Colonic mucosa (tissue), 4 donors: ENCODE measurements at places on chromosomes 7 and 10. TPM values are rescaled to one million over a fixed set of nuclear protein-coding genes. Genes with fewer than 3 reads are reported as not detected.

DNA sequence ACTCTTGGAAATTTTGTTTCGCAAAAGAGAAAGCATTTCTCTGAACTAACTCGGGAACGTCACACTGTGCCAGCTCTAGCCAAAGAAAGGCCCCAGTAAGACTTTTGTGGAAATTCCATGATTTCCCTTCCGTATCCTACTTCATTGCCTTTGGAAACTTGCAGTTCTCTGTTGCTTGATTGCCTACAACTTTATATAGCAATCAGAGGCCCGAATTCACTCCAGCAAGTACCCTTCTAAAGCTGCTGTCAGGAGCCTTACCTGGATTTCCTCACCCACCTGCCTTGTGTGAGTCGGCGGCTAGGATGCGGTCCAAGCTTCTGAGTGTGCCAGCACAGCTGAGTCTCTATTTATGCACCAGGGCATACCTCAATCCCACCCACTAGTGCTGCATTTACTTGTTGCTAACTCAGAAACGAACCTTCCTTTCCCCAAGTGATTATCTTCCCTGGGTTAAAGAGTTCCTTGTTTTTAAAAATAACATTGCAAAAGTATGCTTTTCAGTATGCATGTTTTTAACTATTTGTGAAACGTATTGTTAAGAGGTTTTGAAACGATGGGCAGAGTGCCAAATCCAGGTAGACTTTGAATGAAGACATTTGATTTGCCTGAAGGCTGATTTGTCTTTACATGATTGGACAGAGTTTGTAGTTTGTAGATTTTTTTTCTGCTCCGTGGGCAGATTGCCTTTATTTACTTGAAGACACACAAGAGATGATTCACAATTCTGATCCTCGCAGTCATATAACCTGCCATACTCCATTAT is at the start of gene AGR2:
AGR2 (minus strand) TSS at position 326 of the 766 bp plus-strand sequence. CDS start 3,203 bp downstream, outside the sequence.
- H3K36me3 ChIP-seq: no peaks in the 10 kb centered on the region
- peak within 1 kb of the TSS; percentile 83 for H3K27ac ChIP-seq
- no peaks in the 10 kb centered on the region for H3K4me1 ChIP-seq
- no peaks in the 10 kb centered on the region for H3K27me3 ChIP-seq
- DNase-seq: peak; percentile 95

DNA sequence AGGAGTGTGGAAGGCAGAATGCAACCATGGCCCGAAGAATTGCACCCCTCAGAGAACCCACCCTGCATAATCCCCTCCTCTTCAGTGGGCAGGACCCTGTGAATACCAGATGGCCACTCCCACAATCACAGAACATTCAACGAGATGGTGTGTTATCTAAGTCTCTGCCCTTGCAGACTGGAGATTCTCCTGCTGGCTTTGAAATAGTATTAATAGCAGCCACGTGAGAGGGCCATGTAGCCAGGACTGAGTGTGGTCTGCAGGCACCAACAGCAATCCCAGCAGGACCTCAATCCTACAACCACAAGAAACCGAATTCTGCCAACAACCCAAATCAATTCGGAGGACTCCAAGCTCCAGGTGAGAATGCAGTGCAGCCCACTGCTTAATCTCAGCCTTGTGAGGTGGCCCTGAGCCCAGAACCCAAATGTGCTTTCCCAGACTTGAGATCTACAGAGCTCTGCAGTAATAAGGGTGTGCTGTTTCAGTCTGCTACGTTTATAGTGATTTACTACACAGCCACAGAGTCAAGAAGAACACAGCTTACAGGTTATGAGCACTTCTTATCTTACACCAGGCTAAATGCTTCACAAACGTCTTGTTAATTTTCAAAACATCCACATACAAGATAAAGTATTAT is 72.1 kb downstream of the VOPP1 start:
- no peaks in the 10 kb centered on the region for H3K27me3 ChIP-seq
- no peak for DNase-seq
- H3K4me1 ChIP-seq: no peaks in the 10 kb centered on the region

DNA sequence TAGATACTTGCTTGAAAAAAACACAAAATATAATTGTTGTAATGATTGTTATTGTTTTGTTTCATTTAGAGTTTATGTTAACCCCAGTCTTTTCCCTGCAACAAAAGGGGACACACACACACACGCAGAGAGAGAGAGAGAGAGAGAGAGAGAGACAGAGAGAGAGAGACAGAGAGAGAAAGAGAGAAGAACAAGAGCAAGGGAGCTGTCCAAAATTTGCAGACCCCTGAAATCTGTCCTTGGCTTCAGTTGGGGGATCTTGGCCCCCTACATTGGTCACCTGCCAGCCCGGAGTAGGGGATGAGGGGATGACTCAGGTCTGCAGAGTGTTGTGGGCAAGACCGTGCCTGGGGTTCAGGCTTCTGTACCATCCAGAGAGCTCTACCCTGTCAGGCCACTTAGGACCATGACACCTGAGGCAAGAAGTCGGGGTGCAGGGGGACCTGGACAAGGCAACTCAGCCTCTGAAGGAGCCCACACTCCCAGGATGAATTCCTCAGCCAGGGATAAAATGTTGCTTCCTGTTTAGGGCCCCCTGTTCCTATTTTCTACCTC is 73.1 kb downstream of the RAMP3 start:
- H3K36me3 ChIP-seq: no peaks in the 10 kb centered on the region
- no peak for DNase-seq
- H3K27me3 ChIP-seq: no peaks in the 10 kb centered on the region

DNA sequence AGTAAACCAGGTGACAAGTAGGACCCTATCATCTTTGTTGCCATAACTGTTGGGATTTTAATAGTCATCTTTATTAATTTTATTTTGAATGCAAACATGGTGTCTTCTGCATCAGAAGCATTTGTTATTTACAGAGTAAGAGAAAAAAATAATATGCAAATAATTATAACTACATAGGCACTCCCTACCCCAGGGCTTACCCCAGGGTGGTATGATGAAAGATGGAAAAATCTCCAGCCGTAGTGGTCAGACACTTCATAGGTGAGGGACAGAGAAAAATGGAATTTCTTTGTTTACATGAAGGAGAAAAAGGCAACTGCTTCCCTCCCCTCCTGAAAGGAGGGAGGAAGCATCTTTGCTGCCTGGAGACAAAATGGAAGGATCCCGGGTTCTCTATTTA is 29.7 kb downstream of the STOX1 start:
- H3K4me3 ChIP-seq: no peak overlapping the region
- no peak overlapping the region for H3K27ac ChIP-seq
- H3K27me3 ChIP-seq: no peaks in the 10 kb centered on the region
- H3K36me3 ChIP-seq: no peaks in the 10 kb centered on the region

GRCh38 chr10:58513188-58514110 is 777 bp downstream of the BICC1 start:
- no peaks in the 10 kb centered on the region for H3K27me3 ChIP-seq
- peak overlapping the region; percentile 53 for H3K4me3 ChIP-seq
- no peaks in the 10 kb centered on the region for H3K36me3 ChIP-seq

- H3K27ac ChIP-seq: no peak overlapping the region
- no peaks in the 10 kb centered on the region for H3K27me3 ChIP-seq
- H3K4me3 ChIP-seq: no peak overlapping the region
- no peak for DNase-seq
- H3K4me1 ChIP-seq: no peaks in the 10 kb centered on the region
Measured at GRCh38 chr10:22962817-22963216, 35.0 kb downstream of the ARMC3 start.

- H3K36me3 ChIP-seq: no peaks in the 10 kb centered on the region
- no peaks in the 10 kb centered on the region for H3K27me3 ChIP-seq
- H3K4me1 ChIP-seq: no peaks in the 10 kb centered on the region
Measured at GRCh38 chr7:108329514-108329913, 126.7 kb downstream of the NRCAM start.

GRCh38 chr10:119474606-119475005 is 67.9 kb downstream of the RGS10 start:
- H3K36me3 ChIP-seq: no peaks in the 10 kb centered on the region
- no peaks in the 10 kb centered on the region for H3K27me3 ChIP-seq
- no peak for DNase-seq
- H3K4me3 ChIP-seq: no peak overlapping the region
- H3K4me1 ChIP-seq: no peaks in the 10 kb centered on the region

GRCh38 chr7:155234158-155234492 is 63.6 kb upstream of the INSIG1 start:
- H3K4me3 ChIP-seq: no peak overlapping the region
- DNase-seq: no peak
- H3K36me3 ChIP-seq: no peaks in the 10 kb centered on the region
- H3K4me1 ChIP-seq: no peaks in the 10 kb centered on the region
- H3K27ac ChIP-seq: no peak overlapping the region

GRCh38 chr7:85554236-85555178 is 367.7 kb upstream of the SEMA3D start:
- no peaks in the 10 kb centered on the region for H3K27me3 ChIP-seq
- no peak overlapping the region for H3K4me3 ChIP-seq
- no peaks in the 10 kb centered on the region for H3K36me3 ChIP-seq
- no peaks in the 10 kb centered on the region for H3K4me1 ChIP-seq

- no peaks in the 10 kb centered on the region for H3K27me3 ChIP-seq
- no peaks in the 10 kb centered on the region for H3K4me1 ChIP-seq
- H3K27ac ChIP-seq: no peak overlapping the region
Measured at GRCh38 chr10:91708174-91708861, 75.4 kb upstream of the PPP1R3C start.

GRCh38 chr7:42685911-42686310 is 226.0 kb downstream of the C7orf25 start:
- no peaks in the 10 kb centered on the region for H3K27me3 ChIP-seq
- H3K36me3 ChIP-seq: no peaks in the 10 kb centered on the region
- no peaks in the 10 kb centered on the region for H3K4me1 ChIP-seq
- no peak overlapping the region for H3K4me3 ChIP-seq
- DNase-seq: no peak

GRCh38 chr7:47693216-47693615 is 111.3 kb upstream of the TNS3 start:
- H3K4me3 ChIP-seq: no peak overlapping the region
- H3K4me1 ChIP-seq: no peaks in the 10 kb centered on the region
- no peak overlapping the region for H3K27ac ChIP-seq
- no peak for DNase-seq

DNA sequence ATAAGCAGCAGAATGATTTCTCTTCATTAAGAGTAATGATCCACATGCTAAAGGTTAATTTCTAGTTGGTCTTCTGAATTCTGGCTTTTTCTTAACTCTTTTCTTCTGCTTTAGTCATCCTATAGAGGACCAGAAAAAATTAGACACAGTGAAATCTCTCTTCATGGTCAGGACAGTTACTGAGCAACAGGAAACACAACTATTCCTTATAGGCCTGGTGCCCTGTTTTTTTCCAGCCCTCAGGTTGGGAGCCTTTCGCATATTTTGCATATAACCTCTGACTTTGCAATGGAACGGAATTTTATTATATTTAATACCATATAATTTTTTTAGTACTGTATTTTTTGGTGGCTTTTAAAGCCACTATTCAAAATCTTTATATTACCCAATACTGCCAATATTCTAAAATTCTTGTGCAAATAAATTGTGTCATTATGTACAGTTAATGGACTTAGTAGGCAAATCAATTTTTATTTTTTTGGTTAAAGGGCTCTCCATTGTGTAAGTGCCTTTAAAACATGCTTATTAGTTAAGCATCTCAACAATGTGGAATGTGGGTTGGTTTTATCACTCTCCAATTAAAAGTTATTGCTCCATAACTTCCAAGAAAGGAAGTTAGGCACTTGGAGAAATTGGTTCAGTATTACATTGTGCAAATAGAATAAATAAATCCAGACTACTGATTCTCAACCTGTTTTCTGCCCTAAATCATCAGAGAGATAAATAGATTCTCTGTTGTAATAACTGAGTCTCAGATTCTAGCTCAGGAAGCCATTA is 22.5 kb downstream of the ARL4A start:
- no peak for DNase-seq
- peak overlapping the region; percentile 11 for H3K27ac ChIP-seq
- H3K4me3 ChIP-seq: no peak overlapping the region
- no peaks in the 10 kb centered on the region for H3K36me3 ChIP-seq

DNA sequence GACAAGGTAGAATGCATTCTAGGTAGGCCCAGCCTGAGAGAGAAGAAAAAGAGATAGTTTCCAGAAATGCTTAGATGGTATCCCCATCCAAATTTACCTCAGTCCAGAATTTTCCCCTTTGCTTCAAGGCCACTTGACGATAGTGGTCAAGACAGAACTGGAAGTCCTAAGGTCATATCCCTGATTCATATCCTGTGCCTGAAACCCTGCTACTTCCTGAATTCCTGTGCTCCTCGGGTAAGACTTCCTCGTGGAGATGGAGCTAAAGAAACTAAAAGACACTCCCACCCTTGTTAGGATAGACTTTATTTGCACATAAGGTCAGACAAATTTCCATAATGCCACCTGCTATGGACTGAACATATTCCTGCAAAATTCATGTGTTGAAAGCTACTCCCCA is 175.9 kb downstream of the EVX1 start:
- DNase-seq: no peak
- no peaks in the 10 kb centered on the region for H3K4me1 ChIP-seq
- peak overlapping the region; percentile 35 for H3K27ac ChIP-seq
- H3K4me3 ChIP-seq: no peak overlapping the region

GRCh38 chr10:104246976-104247375 is 7.7 kb upstream of the GSTO1 start:
- no peak overlapping the region for H3K27ac ChIP-seq
- H3K4me3 ChIP-seq: no peak overlapping the region

DNA sequence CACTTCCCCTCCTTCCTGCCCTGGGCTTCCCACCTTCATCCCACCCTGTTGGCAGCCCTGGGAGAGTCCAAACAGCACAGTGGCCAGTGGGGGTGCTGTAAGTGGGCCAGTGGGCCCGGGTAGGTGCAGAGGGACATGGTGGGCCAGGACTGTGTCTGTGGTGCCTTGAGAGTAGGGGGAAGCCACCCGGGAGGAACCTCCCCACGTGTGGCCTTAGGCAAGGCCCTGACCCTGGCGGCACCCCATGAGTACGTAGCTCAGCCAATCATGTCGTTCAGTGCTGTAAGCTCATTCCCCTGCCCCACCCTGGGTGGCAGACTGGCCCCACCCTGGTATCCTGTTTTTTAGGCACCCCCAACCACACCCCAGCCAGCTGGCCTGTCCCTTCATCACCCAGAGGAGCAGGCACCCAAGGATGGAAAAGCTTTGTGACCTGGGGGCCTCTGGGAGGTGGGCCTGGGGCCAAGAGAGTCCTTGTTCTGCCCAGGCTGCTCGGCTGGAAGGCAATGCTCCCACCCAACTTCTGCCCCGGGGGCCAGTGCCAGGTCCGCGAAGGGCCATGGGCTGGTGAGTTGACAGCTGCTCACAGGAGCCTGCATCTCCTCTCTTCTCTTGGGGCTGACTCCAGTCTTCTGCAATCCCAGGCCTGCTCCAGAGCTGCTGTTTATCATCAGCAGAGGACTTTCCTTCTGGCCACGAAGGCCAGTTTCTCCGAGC is 41.6 kb downstream of the TSPAN15 start:
- no peak for DNase-seq
- H3K36me3 ChIP-seq: no peaks in the 10 kb centered on the region
- H3K27ac ChIP-seq: no peak overlapping the region
- H3K27me3 ChIP-seq: no peaks in the 10 kb centered on the region
- H3K4me1 ChIP-seq: no peaks in the 10 kb centered on the region

The SFTPA1 gene
- 0.77 TPM for total RNA-seq

The NRAP gene
- total RNA-seq: 1.3 TPM

The INHBA gene
- total RNA-seq: 0.19 TPM

The ABCC2 gene
- total RNA-seq: 0.45 TPM

The RHOBTB1 gene
- 2.5 TPM for total RNA-seq

The KCNIP2 gene
- 1.5 TPM for total RNA-seq

The PNLIPRP2 gene
- 9.1 TPM for total RNA-seq

The HOXA2 gene
- total RNA-seq: 2.4 TPM

The NPY4R2 gene
- total RNA-seq: 2.6 TPM

The TRA2A gene
- 73.2 TPM for total RNA-seq

The HOXA4 gene
- 3.3 TPM for total RNA-seq

The UPK3B gene
- 0.72 TPM for total RNA-seq

The TMEM229A gene
- not detected for total RNA-seq
